CMK (cell line): ENCODE measurements at places on chromosomes 13 and 19.

DNA sequence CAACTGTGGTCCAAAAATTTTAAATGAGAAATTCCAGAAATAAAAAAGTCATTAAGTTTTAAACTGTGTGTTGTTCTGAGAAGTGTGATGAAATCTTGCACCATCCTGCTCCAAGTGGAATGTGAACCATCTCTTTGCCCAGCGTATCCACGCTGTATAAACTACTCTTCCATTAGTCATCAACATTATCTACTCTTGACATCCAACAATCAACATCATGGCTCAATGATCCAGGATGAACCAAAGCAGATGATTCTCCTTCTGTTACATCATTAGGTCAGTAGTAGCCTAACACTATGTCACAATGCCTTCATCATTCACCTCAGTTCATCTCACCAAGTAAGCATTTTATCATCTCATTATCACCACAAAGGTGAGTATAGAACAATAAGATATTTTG, 55.3 kb downstream of the SUCLA2 start:
- DNase-seq = no peak

- DNase-seq = no peak
These were observed 2.5 kb downstream of the PDS5B start for GRCh38 chr13:32588736-32589135.

GRCh38 chr13:78299832-78300623, 303.3 kb downstream of the POU4F1 start:
- no peak for DNase-seq

DNA sequence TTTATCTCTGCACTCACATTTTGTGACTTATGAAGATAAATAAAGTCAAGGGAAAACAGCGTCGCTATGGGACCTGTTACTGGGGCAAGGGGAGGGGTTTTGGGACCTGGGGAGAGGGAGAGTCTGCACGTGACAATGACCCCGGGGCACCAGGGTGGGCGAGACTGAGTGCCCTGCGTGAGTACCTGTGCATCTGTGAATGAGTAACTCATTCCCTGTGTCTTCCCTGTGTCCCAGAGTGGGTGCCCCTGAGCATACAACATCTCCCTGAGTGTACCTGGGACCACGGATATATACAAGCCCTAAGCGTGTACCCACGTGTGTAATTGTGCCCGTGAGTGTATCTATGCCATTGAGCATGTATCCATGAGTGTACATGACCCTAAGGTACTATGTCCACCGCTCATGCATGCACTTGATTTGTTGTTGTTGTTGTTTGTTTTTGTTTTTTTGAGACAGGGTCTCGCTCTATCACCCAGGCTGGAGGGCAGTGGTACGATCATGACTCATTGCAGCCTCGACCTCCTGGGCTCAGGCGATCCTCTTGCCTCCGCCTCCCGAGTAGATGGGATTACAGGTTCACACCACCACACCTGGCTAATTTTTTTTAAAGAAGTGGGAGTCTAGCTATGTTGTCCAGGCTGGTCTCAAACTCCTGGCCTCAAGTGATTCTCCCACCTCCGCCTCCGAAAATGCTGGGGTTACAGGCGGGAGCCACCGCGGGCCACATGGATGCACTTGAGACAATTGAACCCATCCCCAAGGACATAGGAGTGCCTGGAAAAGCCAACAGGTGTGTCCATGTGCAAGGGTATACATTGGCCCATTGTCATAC, 645 bp upstream of the TRAPPC5 start:
- DNase-seq = no peak

- DNase-seq = no peak
These were observed 22.5 kb upstream of the ZNF429 start for GRCh38 chr19:21482863-21483276.

GRCh38 chr19:44903216-44903601, 2.4 kb upstream of the APOE start:
- no peak for DNase-seq

DNA sequence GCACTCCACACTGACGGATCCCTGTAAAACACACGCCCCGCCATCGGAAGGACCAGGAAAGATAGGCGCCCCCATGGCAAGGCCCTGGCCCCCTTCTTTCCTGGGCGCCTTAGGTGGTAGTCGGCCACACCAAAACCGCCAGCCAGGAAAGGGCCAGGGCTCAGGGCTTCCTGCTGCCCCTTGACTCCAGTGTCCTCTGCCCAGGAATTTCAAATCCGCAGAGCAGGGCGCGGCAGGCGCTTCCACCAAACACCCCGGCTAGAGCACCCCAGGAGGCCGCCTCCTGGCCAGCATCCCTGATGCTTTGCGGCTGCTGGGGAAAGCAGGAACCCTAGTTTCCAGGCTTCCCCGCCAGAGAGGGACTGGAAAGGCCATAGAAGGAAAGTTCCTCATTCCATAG, 57.5 kb downstream of the ZNF726 start:
- no peak for DNase-seq

- DNase-seq = no peak
These were observed 49.3 kb downstream of the UBL3 start for GRCh38 chr13:29801102-29801501.

GRCh38 chr19:47716270-47716937, 3.2 kb downstream of the EHD2 start:
- no peak for DNase-seq

DNA sequence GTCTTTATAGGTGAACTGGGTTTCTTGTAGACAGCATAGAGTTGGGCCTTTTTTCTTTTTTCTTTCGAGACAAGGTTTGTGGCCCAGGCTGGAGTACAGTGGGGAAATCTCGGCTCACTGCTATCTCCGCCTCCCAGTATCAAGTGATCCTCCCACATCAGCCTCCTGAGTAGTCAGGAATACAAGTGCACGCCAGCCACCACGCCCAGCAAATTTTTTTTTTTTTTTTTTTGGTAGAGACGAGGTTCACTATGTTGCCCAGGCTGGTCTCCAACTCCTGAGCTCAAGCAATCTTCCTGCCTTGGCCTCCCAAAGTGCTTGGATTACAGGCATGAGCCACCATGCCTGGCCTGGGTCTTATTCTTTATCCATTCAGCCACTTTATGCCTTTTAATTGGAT, 5.1 kb upstream of the CALM3 start:
- DNase-seq = no peak

- no peak for DNase-seq
These were observed 1.3 kb downstream of the CHERP start for GRCh38 chr19:16540948-16541347.

DNA sequence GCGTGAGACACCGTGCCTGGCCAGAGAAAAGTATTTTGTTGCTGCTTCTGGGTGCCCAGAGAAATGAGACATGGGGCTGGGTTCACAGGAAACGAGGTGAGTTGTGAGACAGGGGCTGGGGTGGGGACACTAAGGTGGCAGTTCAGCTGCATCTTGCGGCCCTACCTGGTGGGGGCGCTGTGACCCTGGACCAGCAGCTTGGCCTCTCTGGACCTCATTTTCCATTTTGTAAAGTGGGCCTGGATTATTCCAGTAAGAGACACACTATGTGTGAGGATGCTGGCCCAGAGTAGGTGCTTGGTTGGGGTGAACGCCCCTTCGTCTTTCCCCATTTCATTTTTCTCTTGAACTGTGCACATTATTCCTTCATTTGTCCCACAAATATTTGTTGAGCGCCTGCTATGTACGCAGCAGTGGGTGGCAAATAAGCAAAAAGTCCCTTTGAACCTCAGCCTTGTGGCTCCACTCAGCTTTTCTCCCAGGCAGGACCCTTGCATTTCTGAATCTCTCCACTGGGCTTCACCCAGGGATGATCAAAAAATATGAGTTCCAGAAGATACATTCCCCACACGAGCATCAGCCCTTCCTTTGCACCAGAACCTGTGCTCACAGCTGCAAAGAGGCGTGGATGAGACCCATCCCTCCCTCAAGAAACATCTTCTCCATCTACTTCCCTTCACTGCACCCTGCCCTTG, 26.6 kb upstream of the OR10H1 start:
- no peak for DNase-seq

GRCh38 chr19:55579766-55580621, 654 bp downstream of the ZNF579 start:
- DNase-seq = no peak

DNA sequence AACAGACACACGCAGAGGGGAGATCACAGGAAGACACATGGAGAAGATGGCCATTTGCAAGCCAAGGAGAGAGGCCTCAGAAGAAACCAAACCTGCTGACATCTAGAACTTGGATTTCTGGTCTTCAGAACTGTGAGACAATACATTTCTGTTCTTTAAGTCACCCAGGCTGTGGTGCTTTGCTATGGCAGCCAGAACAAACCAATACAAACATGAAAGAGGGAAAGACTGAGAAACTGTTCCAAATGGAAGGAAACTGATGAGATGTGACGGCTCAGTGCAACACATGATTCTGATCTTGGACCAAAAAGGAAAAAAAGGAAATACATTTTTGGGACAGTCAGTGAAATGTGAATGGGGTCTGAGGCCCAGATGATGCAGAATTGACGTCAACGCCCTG, 30.2 kb upstream of the SACS start:
- no peak for DNase-seq

GRCh38 chr13:74190999-74191398, 56.8 kb upstream of the KLF12 start:
- no peak for DNase-seq

GRCh38 chr13:85427416-85427815, 371.8 kb downstream of the SLITRK6 start:
- DNase-seq = no peak

- DNase-seq = no peak
These were observed 2.0 kb downstream of the ELF1 start for GRCh38 chr13:41017159-41017558.

- DNase-seq = no peak
These were observed 46.7 kb upstream of the MEDAG start for GRCh38 chr13:30859326-30859725.

GRCh38 chr13:37695200-37695599, 96.6 kb upstream of the POSTN start:
- no peak for DNase-seq

DNA sequence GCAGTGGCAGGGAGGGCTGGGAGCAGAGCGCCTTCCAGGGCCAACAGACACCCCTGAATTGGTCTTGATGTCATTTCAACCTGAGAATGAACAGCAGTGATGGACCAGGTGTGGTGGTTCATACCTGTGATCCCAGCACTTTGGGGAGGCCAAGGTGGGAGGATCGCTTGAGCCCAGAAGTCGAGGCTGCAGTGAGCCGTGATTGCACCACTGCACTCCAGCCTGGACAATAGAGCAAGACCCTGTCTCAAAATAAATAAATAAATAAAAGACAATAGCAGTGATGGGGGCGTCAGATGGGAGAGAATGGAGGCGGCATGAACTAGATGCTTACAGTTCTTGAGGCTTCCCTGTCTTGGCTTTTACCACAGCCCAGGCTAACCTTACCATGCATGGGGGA, 46.1 kb upstream of the ONECUT3 start:
- DNase-seq = no peak

- no peak for DNase-seq
These were observed 329.7 kb downstream of the NDFIP2 start for GRCh38 chr13:79810669-79811068.

- no peak for DNase-seq
These were observed 757 bp downstream of the EGLN2 start for GRCh38 chr19:40799558-40800338.

- no peak for DNase-seq
These were observed 568 bp upstream of the ZNF230 start for GRCh38 chr19:44002212-44002565.

DNA sequence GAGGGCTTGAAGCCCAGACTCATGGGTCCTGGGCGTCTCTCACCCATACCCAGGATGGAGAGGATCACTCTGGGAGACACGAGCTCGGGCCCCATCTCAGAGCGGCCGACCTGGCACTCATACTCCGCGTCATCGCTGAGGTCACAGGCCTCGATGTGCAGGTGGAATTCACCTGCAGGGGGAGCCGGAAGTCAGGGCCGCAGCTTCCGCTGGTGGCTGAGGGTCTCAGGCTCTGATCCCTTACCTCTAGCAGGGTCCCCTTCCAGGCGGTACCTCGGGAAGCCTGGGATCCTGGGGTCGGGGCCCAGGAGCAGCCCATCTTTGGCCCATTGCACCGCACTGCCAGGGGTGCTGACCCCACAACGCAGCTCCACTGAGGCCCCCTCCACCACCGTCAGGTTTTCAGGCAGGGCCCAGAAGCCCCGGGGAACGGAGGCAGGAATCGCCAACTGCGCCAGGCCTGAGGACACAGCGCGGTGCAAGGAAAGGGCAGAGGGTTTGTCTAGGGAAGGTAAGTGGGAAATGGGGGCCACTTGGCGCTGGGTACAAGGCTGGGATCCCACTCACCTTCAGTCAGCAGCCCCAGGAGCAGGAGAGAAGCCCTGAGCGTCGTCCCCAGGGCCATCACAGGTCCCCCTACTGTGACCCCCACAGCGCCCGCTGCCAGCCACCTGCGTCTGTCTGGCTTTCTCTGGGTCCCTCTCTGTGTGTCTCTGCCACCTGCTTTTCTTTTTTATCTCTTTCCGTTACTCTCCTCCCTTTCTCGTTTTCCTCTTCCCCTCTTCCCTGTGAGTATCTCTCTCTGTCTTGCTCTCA, 883 bp downstream of the NPHS1 start:
- no peak for DNase-seq

DNA sequence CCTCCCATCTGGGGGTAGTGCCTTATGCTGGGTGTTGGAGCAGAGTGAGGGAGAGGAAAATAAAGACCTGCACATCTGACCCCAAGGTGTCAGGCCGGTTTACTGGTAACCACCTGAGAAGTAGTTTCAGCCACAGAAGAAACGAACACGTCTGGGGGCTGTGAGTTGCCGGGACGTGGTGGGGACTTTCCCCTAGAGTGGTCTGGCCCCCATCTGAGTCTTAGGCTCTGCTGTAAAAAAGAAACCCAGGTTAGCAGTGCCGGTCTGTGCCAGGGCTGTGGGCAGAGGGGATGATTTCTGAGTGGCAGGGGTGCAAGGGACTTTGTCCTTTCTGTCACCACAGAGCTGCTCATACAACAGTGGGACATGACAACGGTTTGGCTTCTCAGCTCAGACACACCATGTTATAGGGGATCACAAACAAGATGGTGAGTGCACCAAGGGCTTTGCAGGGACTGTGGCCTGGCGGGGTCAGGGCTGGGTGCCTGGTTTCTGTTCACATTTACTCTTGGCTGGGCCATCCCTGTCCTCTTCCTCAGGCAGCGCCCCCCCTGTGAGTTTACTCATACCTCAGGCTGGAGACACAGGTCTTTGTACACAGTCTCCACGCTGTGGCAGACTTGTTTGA, 9.0 kb downstream of the GCDH start:
- DNase-seq = no peak

- no peak for DNase-seq
These were observed 19.8 kb downstream of the TMEM272 start for GRCh38 chr13:51825165-51825592.

DNA sequence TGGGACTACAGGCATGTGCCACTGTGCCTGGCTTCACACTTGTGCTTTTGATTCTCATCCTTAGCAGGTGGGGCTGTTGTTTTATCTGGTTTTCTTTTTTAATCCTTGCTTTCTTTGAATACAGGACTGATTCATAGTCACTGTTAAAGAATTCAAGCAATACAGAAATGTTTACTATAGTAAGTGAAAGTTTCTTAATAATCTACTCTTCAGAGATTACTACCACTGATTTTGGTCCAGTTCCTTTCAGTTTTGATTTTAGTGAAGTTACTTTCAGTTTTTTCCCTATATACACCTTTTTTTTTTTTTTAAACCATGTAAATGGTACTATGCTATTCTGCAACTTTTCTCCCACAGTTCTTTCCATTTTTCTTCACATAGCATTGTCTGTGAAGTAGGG, 53.6 kb downstream of the GATAD2A start:
- no peak for DNase-seq
